Tibial artery (tissue), 4 donors: ENCODE measurements at places on chromosomes 1 and 21.

- DNase-seq: no peak
- no peak overlapping the region for H3K4me3 ChIP-seq
- H3K27me3 ChIP-seq: no peaks in the 10 kb centered on the region
These were observed 62.9 kb downstream of the PPP1R12B start for GRCh38 chr1:202411422-202411821.

DNA sequence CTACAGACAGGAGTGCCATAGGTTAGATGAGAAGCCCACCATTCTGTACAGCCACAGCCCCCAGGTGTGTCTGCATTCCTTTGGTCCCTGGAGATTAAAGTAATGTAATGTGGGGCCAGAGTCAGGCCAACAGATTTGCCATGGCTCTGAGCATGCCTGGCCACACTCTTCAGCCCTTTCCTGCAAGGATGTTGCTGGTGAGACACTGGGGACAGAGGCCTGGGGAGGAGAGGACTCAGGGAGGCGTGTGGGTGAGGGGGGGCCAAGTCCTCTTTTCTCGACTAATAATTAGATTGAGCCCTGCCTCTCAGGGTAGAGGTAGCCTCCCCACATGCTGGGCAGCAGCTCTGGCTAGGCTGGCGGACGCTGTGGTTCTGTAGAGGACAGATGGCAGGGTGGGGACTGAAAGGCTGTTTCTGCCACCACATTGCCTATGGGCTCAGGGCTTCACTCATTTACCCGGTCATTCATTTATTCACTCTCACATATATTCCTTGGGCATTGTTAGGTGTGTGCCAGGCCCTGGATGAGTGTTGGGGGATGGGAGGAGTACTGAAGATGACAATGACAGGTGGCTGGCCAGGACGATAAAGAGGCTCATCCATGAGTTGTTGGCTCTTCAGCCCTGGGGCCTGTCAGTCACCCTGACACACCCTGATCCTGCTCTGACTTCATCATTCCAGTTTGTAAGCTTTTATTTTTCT, 7.1 kb upstream of the PRCC start:
- peak; percentile 34 for DNase-seq
- no peak overlapping the region for H3K27ac ChIP-seq
- no peaks in the 10 kb centered on the region for H3K4me1 ChIP-seq
- no peak overlapping the region for H3K4me3 ChIP-seq
- no peaks in the 10 kb centered on the region for H3K27me3 ChIP-seq

- H3K4me3 ChIP-seq: no peak overlapping the region
- no peaks in the 10 kb centered on the region for H3K36me3 ChIP-seq
- H3K27me3 ChIP-seq: no peaks in the 10 kb centered on the region
- no peak for DNase-seq
- no peaks in the 10 kb centered on the region for H3K4me1 ChIP-seq
These were observed 15.9 kb downstream of the LYPD8 start for GRCh38 chr1:248739572-248740205.

- no peak overlapping the region for H3K27ac ChIP-seq
- no peaks in the 10 kb centered on the region for H3K27me3 ChIP-seq
- H3K4me1 ChIP-seq: peaks cover 25% of the 10 kb centered on the region
- no peaks in the 10 kb centered on the region for H3K36me3 ChIP-seq
- no peak for DNase-seq
- no peak overlapping the region for H3K4me3 ChIP-seq
These were observed 94.9 kb upstream of the POU3F1 start for GRCh38 chr1:38141483-38141882.

DNA sequence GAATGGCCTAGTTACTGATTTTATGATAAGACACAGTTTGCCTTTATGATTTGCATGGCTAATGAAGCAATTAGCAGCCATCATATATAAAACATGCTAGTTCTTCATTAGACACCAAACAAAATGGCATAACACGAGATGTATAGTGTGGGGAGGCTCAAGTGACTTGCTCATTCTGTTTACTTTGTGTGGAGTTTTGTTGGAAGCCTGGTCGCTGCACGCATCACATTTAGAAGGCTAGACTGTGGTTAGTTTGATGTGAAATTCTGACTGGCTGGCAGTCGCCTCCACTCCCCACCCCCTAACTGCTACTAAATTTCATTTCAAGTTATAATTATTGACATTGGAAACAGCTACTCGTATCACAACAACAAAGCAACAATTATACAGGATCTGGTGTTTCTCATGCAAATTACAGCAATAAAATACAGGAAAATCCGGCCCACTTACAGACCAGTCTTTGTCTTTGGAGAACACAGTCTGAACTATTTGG, 356.1 kb downstream of the LMO4 start:
- H3K27ac ChIP-seq: peak overlapping the region; percentile 26
- no peaks in the 10 kb centered on the region for H3K36me3 ChIP-seq
- no peaks in the 10 kb centered on the region for H3K4me1 ChIP-seq
- no peaks in the 10 kb centered on the region for H3K27me3 ChIP-seq
- DNase-seq: no peak
- peak overlapping the region; percentile 52 for H3K4me3 ChIP-seq

DNA sequence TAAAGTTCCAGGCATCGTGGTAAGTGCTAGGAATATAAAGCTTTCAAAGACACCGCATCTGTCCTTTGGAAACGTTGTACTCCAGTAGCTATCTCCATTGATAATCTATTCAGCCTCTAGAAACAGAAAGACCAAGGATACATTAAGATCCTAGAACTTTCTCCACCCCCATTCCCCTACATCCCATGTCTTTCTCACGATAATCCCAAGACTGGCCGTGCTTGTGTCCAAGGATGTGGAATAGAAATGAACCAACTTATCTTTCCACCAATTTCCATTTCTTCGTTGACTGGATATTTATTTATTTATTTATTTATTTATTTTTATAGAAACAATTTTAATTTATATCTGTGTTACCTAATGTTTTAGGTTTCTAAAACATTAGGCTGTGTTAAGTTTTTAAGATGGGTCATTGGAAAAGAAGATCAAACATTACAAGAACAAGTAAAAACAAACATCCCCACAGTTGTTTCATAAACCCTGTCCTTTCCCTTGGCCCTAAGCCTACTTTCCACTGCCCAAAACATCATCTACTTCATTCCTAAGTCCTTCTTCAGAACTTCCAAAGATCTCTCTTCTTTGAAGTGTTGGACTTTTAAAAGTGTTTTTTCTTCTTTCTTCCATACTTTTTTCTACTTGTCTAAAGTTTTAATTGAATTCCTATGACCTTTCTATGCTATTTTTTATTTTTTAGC, 39.7 kb downstream of the LRRC8C start:
- no peak overlapping the region for H3K4me3 ChIP-seq
- no peaks in the 10 kb centered on the region for H3K27me3 ChIP-seq
- H3K36me3 ChIP-seq: no peaks in the 10 kb centered on the region
- H3K27ac ChIP-seq: no peak overlapping the region
- no peaks in the 10 kb centered on the region for H3K4me1 ChIP-seq
- no peak for DNase-seq

DNA sequence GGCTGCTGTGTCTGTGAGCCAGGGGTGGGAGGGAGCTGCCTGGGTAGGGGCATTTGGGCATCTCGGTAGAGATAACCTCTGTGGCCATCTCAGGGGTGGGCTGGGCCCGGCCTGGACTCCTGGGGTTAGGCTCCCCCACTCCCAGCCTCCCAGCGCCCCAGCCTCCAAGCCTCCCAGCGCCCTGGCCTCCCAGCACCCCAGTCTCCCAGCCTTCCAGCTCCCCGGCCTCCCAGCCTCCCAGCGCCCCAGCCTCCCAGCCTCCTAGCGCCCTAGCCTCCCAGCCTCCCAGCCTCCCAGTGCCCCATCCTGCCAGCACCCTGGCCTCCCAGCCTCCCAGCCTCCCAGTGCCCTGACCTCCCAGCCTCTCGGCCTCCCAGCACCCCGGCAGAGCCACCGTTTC, 85.1 kb upstream of the TTC34 start:
- DNase-seq: no peak
- no peaks in the 10 kb centered on the region for H3K36me3 ChIP-seq
- H3K27me3 ChIP-seq: peaks cover 48% of the 10 kb centered on the region
- H3K4me3 ChIP-seq: no peak overlapping the region
- H3K27ac ChIP-seq: no peak overlapping the region
- no peaks in the 10 kb centered on the region for H3K4me1 ChIP-seq

DNA sequence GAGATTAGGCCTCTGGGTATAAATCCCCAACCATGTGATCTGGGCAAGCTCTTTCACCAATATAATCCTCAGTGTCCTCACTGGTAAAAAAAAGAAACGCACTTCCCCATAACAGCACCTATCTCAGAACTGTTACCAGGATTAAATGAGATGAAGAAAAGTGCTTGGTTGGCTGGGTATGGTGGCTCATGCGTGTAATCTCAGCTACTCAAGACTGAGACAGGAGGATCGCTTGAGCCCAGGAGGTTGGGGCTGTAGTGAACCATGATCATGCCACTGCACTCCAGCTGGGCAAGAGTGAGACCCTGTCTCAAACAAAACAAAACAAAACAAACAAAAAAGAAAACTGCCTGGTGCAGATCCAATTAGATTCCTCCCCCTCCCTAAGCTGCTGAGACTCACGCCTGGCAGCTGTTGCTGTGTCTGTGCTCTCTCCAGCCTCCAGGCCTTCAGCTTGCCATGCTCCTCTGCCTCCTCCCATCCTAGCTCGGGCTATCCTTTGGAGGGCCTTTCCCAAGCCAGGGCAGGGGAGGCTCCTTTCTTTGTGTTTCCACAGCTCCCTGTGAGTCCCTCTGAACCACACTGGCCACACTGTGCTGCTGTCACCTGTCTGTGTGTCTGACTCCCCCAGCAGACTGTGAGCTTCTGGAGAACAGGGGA, 19.0 kb downstream of the CYB5RL start:
- no peak overlapping the region for H3K27ac ChIP-seq
- no peaks in the 10 kb centered on the region for H3K4me1 ChIP-seq
- DNase-seq: no peak

DNA sequence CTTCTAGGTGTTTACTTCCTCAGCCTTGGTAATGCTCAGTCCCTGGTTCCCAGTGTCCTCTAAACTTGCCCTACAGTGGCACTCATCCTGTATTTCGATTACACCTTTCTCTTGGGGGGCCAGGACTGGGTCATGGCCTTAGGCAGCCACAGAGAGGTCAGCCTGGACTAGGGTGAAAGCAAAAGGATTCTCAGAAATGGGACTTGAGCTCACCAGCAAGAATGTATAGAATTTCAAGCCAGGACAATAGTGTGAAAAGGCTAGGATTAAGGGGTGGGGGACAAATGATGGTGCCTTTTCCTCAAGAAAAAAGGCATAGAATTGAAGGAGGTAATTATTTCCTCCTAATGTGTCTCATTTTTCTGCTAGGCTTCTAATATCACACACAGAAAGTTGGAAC, 166.8 kb upstream of the RUNX1 start:
- H3K36me3 ChIP-seq: no peaks in the 10 kb centered on the region
- H3K4me3 ChIP-seq: no peak overlapping the region
- no peaks in the 10 kb centered on the region for H3K4me1 ChIP-seq
- DNase-seq: no peak
- no peak overlapping the region for H3K27ac ChIP-seq

GRCh38 chr1:168887381-168887780, 158.4 kb upstream of the DPT start:
- DNase-seq: no peak
- no peaks in the 10 kb centered on the region for H3K4me1 ChIP-seq
- H3K36me3 ChIP-seq: no peaks in the 10 kb centered on the region
- H3K4me3 ChIP-seq: no peak overlapping the region
- no peaks in the 10 kb centered on the region for H3K27me3 ChIP-seq
- H3K27ac ChIP-seq: no peak overlapping the region

DNA sequence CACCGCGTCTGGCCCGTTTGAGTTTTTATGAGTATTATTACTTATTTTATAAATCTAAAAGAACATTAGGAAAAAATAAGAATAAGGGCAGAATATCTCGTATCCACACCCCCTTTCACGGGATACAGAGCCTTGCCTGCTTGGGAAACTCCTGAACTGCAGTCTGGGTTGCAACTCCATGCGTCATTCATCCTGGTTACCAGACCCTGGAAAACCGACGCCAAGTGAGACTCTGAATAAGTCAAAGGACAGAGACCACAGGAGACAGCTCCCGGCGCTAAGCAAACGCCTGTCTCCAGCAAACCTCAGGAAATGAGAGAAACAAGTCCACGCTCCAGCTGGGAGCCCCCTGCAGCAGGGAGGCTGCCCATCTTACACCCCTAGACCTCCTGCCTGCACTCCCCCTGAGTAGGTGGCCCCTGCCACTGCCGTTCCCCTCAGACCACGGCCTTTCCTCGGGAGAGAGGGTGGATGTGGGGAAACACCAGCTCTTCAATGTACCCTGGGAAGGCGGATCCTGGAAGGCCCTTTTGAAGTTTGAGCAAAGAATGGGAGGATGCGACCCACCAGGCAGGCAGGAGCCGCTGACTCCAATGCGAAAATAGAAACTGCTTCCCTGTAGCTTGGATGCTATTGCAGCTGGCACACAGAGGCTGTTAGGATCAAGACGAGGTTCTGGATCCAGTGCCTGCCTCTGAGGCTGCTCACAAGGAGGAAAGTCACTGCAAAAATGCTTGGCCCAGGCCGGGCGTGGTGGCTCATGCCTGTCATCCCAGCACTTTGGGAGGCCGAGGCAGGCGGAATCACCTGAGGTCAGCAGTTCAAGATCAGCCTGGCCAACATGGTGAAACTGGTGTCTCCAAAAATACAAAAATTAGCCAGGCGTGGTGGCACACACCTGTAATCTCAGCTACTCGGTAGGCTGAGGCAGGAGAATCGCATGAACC, 37.7 kb upstream of the GPR157 start:
- H3K36me3 ChIP-seq: no peaks in the 10 kb centered on the region
- H3K27me3 ChIP-seq: no peaks in the 10 kb centered on the region
- no peak overlapping the region for H3K27ac ChIP-seq
- peaks cover 27% of the 10 kb centered on the region for H3K4me1 ChIP-seq

GRCh38 chr1:28898405-28898881, 15.9 kb upstream of the EPB41 start:
- H3K4me3 ChIP-seq: no peak overlapping the region
- no peaks in the 10 kb centered on the region for H3K27me3 ChIP-seq
- peaks cover 4% of the 10 kb centered on the region for H3K36me3 ChIP-seq
- H3K27ac ChIP-seq: no peak overlapping the region
- no peak for DNase-seq
- peaks cover 11% of the 10 kb centered on the region for H3K4me1 ChIP-seq
